GM23338 (cell line): ENCODE measurements at places on chromosomes 7 and 10.

DNA sequence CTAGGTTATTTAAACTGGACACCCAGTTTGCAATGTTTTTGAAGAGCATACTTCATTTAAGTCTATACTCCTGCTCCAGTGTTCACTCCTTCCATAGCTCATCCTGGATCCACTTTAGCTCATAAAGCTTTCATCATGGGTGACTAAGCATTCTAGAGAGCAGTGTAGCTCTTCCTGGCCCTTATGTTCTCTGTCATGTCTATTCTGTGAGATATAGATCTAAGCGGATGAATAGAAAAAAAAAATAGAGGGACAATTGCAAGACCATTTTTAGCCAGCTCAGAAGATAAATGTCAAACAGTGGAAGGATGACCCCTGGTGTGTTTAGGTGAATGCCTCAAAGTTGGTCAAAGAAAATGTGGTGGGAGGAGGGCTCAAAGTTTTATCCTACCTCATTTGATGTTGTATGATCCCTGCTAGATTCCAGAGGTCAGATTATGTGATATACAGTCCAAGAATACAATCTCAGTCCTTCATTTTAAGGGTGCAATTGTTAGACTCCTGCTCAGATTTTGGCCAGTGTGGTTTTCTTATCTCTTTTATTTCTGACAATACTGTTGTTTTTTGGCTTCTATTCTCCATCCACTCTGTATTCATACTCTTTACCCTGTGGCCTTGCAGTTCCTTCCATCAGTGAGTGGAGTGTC is 7.5 kb upstream of the HECW1 start:
- no peak for DNase-seq

GRCh38 chr10:25959540-25960232 is 25.7 kb downstream of the MYO3A start:
- no peak for DNase-seq

- peak; percentile 85 for DNase-seq
These were observed 7.5 kb upstream of the EBF3 start for GRCh38 chr10:129971381-129972144.

- DNase-seq: no peak
These were observed 16.5 kb upstream of the DDIT4 start for GRCh38 chr10:72257051-72257892.

- DNase-seq: peak; percentile 84
These were observed 76.9 kb downstream of the RNF216 start for GRCh38 chr7:5704534-5704922.

- no peak for DNase-seq
These were observed 225.0 kb downstream of the PAXIP1 start for GRCh38 chr7:154777908-154778307.

- DNase-seq: no peak
These were observed 11.3 kb upstream of the TRDMT1 start for GRCh38 chr10:17212802-17213221.

GRCh38 chr10:113521475-113521795 is 31.4 kb upstream of the HABP2 start:
- no peak for DNase-seq

DNA sequence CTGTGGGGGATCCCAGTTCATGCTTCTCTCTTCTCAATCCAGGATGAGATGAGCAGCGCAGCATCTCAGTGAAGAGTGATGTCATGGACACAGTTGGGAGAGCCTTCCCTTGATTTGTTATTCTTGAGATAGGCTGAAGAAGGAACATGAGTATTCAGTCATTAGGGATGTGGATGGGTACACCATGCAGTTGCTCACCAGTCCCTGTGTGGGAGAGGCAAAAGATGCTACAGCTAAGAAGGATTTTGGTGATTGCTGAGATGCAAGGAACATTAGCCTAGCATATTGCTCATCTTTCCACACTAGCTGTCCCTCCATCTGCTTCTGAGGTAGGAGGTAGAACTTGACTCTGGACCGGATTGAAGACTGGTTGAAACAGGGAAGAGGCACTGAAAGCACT is 179.6 kb downstream of the GALNT17 start:
- no peak for DNase-seq

DNA sequence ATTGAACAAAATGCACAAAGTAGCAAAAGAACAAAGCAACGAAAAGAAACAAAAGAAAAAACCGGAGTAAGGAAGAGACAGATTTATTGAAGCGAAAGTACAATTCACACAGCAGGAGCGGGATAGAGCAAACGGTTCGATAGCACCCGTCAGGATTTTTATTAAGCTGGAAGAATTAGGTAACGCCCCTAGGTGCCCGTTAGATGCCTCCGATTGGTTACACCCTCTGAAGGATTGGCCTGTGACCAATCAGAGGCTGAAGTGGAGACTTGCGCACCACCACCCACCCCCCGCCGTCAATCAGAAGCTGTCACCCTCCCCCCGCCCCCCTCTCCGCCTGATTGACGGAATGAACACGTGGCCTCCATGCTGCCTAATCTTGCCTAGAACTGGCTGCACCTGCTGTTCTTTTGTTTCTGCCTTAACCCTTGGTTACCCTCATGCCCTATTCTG is 16.8 kb downstream of the OCM2 start:
- DNase-seq: peak; percentile 93

- peak; percentile 52 for DNase-seq
These were observed 1.3 kb downstream of the TBC1D12 start for GRCh38 chr10:94403380-94404213.

GRCh38 chr7:76054123-76055120 is 6.5 kb downstream of the MDH2 start:
- no peak for DNase-seq

DNA sequence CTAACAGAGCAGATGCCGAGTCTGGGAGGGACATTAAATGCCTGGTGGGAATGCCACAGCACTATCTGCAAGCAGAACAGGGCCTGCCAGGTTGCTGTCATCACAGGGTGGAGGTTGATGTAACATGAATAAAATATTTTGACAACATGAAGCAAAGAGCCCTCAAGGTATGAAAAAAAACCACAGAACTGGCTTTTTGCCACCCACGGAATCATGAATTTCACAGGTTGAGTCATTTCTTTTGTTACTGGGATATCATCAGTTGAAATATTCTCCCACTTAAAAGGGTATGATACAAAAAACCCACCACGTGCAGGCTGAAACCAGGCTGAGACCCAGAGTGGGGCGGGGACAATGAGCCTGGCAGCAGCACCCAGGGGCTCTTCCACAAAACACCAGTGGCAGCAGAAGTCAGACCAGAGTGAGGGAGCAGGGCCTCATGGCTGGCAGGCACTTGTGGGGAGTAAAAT is 220.1 kb downstream of the TNS3 start:
- no peak for DNase-seq

DNA sequence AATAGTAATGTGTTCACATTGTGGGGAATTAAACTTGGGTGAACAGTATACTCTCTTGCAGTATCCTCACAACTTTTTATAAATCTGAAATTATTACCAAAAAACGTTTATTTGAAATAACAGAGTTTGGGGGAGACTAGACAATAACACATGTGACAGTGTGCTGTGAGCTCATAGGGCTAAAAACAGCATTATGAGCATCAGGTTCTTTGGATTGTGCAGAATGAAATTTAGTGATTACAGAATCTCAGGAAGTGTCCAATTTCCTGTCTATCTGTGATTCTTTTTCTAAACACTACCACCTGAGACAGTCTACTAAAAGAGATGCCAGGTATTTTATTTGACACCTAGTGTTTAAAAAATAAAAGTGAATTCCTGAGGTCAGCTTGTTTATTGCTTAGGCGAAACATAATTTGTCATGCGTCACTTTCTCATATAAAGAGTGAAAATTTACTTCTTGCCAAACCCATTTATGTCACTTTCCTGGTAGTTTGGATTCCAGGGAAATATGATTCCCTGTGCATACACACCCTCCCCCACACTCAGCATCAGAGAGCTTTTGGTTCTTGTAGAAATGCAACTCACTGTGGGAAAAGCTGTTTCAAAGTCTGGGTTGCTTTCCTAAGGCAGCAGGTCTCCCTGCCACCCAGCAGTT is 71.2 kb downstream of the AOAH start:
- no peak for DNase-seq

- DNase-seq: no peak
These were observed 444.7 kb downstream of the MAGI2 start for GRCh38 chr7:79008786-79009185.

GRCh38 chr10:10434312-10434711 is 583.4 kb upstream of the CELF2 start:
- DNase-seq: no peak

- DNase-seq: peak; percentile 94
These were observed 155.5 kb upstream of the LYZL2 start for GRCh38 chr10:30784897-30785605.

DNA sequence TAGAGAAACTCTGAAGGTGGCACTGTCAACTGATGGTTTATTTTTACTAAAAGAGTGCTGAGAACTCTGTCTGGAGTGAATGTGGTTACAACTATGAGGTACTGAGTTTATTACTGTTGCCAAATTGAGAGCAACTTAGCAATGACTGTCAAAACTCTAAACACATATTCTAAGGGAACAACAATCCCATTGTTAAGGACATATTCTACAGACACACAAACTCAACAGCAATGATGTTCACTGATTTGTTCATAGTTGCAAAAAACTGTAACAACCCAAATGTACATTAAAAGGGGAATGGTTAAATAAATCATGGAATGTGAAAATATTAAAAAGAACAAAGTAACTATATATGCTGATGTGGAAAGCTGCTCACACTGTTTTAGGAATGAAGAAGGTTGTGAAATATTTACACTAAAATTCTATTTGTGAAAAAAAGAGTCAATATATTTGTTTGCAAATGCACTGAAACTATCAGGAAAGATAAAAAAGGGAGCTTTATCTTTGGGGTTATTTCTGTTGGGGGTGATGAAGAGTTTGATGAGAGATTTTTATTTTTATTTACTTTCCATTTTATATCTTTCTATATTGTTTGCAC is 12.9 kb downstream of the PON2 start:
- no peak for DNase-seq

DNA sequence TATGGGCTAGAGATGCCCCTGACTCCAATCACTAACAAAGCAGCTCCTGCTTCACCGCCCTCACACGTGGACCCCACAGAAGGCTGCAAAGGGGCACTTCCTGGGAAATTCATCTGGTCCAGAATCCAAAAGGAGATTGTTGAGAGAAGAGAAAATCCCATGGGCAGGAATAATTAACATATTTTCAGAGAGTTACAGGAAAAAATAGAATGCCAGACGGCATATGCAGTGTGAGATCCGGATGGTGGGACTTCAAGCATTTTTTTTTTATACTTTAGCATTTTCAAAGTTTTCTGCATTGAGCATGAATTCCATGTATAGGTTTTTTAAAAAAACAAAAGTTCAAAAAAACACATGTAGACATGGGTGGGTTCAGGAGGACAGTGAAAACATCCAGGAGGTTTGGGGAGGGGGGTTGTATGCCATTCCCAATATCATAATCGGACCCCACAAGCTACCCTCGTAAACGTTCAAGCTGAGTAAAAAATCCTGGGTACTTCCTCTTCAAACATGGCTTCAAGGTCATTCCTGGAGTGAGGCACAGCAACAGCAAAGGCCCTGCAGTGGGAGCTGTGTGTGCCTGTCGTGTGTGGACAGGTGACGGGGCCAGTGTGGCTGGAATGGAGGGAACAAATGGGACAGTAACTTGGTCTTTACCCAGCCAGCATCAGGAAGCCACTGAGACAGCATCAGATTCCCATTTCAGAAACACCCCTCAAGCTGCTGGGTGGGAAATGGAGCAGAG is 128.1 kb downstream of the SLIT1 start:
- no peak for DNase-seq

GRCh38 chr7:146722986-146723385 is 606.4 kb downstream of the CNTNAP2 start:
- no peak for DNase-seq

DNA sequence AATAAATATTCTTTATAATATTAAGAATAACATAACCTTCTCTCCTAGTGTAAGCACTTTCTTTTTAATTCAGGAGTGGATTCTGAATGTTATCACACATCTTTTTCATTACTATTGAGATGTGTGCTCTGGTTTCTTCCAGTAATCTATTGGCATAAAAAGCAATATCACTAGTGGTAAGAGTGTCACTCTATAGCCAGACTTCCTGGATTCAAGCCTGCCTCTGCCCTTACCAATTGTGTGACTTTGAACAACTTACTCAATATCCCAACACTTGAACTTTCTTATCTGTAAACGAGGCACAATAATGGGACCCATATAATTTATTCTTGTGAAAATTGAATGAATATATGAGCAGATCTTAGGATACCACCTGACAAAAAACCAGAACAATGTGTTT is 71.0 kb downstream of the SEM1 start:
- no peak for DNase-seq

- DNase-seq: no peak
These were observed 5.4 kb upstream of the ADCYAP1R1 start for GRCh38 chr7:31046723-31047122.

DNA sequence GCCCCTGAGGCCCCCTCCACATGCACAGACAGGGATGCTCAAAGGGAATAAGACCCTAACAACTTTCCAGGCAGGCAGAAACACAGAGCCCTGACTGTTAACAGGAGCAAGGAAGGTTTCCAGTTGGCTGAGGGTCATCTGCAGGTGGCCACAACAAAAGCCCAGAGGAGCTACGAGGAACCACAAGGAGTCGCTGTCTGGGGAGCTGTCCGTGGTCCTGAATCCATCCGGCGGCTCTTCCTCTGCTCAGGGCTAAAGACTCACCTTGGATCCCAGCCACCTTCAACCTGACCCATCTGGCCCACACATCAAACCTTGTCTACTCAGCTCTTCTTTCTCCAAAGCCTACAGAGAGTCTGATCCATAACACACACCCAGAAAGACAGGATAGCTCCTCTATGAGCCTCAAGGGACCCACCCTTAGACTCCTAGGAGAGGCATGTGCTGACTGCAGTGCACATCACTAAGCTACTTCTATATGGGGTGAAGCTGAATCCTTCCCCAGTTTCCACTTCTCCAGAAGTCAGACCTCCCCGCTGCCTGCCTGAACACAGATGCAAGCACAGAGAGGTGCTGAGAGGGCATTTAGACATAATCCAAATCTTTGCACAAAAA is 104.0 kb downstream of the SLIT1 start:
- DNase-seq: peak; percentile 93

- DNase-seq: no peak
These were observed 8.2 kb upstream of the LRRC18 start for GRCh38 chr10:48947690-48948469.

GRCh38 chr10:19605806-19606205 is 210.4 kb upstream of the PLXDC2 start:
- DNase-seq: no peak

- DNase-seq: no peak
These were observed 32.4 kb downstream of the ACTA2 start for GRCh38 chr10:88920198-88920597.

GRCh38 chr10:14397066-14397465 is 66.3 kb upstream of the FRMD4A start:
- DNase-seq: peak; percentile 29

GRCh38 chr7:35390146-35390545 is 136.2 kb upstream of the TBX20 start:
- no peak for DNase-seq

GRCh38 chr7:113087071-113087998 is 708 bp upstream of the GPR85 start:
- peak; percentile 75 for DNase-seq

- peak; percentile 19 for DNase-seq
These were observed 142.2 kb upstream of the HABP2 start for GRCh38 chr10:113410618-113411017.
